ENCODE measurements at places on chromosomes 1 and 21.
A peak's percentile ranks its signal among the peaks of the same experiment; 100 is the strongest.

DNA sequence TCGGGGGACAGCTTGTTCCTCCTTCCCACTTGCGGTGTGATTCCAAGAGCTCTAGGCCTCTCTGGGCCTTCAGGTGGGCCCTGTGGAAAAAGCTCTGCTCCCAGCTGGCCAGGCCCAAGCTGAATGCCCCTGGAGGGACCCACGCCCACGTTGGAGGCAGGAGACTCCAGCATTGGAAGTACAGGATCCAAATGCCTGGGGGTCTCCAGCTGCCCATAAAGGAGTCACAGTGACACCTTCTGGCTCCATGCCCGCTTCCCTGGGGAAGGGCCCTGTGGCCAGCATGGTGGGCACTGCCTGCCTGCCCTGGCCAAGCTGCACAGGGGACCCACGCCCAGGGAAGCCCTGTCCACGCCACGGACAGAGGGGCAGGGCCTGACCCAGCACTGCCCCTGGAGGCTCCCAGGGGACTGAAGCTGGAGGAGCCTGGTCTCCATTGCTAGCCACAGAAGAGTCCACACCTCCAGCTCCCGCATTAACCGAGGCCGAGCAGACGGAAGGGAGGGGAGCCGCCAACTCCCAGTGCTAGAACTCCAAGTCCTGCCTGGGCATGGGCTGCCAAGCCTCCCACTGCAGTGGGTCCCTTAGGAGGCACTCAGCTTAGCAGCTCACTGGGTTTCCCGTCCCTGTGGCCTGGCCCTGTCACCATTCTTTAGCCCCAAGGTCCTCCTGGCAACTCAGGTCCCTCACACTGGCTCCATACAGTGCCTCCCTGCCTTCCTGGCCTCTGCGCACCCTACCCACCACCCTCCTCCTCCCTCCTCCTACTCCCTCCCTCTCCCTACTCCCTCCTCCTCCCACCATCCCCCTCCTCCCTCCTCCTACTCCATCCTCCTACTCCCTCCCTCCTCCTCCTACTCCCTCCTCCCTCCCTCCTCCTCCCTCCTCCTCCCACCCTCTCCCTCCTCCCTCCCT, 41.9 kb downstream of the WNT9A start:
- no peak for DNase-seq

DNA sequence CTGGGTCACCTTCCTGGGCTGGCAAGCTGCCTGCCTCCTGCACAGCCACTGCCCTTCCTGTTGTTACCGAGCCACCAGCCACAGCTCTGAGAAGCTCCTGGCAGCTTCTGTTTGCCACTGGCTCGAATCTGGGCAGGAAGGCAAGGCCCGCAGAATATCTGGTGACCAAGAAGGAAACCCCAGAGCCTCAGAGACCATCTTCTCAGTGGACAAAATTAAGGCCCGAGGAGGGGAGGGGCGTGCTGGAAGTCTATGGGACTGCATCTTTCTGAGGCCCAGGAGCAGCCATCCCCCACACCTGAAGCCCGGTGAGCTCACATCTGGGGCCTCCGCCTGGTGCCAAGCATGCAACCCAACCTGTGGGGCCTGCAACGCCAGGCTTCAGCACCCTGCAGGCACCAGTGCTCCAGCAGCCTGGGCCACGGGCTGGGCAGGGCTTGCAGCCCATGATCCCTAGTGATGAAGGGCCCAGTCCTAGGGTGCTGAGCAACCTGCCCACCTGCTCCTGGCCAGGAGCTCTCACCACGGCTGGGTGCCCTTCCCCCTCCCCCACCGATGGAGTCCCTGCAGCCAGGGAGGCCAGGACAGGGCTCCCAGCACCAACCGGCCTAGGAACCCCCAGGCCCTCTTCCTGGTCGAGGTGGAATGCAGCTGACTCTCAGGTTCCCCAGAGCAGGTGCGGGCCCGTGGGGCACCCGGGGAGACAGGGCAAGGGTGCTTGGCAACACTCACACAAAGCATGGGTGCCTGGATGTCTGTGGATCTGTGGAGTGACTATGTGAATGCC, 879 bp downstream of the CPTP start:
- no peak for DNase-seq

- peak; percentile 87 for DNase-seq
Measured at GRCh38 chr1:149986486-149987296, 23.8 kb downstream of the OTUD7B start.

- DNase-seq, result no peak
Measured at GRCh38 chr1:220918285-220918951, 39.2 kb downstream of the HLX start.

Data from stromal cell of bone marrow (primary cell).